Activated CD8-positive, alpha-beta memory T cell treated with anti-CD3 and anti-CD28 coated beads for 24 hours (primary cell): ENCODE measurements at places on chromosomes 12 and 14.

DNA sequence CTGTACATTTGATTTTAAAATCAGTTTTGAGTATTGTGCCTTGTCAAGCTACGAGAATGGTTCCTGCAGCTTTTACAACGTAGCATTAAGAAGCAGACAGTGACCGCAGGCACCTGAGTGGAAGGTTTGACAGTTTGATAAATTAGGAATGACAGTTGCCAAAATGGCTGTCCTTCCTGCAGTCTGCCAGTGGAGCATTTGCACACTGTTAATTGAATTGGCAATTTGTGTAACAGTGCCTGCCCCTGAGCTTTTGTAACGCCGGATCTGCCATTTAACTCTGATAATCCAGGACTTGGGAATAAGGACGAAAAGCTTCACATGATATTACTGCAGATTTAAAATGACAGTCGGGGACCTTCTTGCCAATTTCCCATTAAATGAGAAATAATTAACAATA is 385.3 kb downstream of the NPAS3 start:
- DNase-seq: no peak

DNA sequence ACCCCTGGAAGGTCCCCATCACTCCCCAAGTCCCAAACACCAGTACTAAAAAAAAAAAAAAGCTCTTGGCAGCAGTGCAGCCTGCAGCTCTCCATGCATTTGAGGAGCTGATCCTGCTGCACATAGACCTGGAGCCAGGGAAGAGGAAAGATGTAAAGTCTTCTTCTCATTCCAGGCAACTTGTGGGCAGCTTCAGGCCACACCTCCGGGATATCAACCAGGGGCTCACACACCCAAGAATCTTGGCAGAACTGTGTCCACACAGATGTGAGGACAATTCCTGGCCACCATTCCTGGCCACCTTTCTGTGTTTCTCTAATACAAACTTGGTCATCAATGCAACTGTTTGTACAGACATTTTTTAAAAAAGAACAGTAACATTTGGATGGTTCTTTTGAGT is 72.7 kb downstream of the TMEM132C start:
- no peak for DNase-seq

DNA sequence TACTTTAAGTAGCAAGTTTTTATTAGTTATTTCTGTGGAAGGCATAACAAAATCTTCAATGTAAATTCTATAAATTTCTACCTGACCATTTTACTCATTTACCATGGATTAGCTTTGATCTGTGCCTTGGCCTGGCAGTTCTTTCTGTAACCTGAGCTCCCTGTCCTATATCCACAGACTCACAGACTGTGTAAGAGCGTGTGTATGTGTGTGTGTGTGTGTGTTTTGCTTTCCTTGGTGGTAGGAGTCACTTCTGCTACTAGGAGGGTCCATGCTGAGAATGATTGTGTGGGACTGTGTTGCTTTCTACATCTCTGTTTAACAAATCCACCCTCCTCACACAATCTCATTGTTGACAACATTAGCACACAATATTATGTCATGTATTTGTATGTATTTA is 221.2 kb upstream of the PELI2 start:
- no peak for DNase-seq

GRCh38 chr12:118237052-118237665 is 101.2 kb downstream of the PEBP1 start:
- no peak for DNase-seq

GRCh38 chr14:22837750-22838538 is 1.6 kb downstream of the MMP14 start:
- no peak for DNase-seq

- no peak for DNase-seq
These were observed 56.4 kb upstream of the ATP2A2 start for GRCh38 chr12:110224379-110225304.

GRCh38 chr12:57086493-57087009 is 2.4 kb upstream of the NAB2 start:
- peak; percentile 78 for DNase-seq

DNA sequence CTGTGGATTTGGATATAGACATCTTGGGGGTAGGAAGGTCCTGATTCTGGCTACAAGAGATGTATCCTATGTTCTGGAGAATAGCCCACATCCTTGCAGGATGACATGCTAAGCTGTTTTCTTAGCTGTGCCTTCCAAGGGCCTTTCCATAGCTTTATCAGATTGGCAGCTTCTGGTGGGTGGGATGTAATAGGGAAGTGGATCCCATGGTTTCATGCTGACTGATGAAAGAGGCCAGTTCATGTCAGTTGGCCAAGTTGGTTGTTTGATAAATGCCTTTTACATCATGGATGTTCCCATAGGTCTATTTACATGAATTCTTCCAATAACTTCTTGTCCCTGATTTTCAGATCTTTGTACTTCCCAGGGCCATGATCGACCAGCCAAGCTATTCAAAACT is 169.1 kb upstream of the RMST start:
- no peak for DNase-seq

DNA sequence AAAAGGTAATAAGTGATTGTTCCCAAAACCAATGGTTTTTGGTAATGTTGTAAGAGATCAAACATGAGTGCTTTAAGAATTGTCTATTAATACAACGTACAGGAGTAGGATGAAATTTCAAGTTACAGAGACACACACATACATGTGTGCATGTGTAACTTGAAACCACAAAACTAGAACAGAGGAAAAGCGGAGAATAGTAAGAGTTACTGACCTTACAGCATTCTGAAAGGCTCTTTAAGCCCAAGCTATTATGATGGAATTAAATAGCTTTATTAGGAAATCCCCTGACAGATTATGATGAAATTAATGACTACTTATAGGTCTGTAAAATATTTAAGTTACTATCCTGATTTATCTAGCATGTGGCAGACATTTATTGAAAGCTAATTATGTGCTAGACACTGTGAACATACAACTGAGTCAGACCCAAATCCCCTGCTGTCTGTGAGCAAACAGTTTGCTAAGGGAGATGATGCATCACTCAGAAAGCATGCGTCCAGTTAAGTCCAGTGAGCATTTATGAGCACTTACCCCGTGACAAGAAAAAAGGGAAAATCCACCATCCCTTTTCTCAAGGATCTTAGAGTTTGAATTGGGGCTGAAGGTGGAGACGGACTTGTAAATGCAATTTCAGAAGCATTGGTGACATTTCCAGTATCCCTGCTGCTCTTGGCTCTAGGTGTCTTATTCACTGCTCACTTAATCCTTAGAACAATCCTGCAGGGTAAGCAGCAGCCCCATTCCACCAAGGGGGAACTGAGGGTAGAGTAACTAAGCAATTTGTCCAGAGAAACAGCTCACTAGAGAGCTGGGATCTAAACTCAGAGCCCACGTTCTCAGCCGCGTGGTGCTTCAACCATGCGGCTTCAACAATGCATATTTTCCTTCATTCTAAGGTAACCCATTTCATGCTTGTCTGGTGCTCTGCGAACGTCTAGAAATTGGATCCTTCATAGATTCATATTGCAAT is 117.4 kb downstream of the EML1 start:
- DNase-seq: no peak

DNA sequence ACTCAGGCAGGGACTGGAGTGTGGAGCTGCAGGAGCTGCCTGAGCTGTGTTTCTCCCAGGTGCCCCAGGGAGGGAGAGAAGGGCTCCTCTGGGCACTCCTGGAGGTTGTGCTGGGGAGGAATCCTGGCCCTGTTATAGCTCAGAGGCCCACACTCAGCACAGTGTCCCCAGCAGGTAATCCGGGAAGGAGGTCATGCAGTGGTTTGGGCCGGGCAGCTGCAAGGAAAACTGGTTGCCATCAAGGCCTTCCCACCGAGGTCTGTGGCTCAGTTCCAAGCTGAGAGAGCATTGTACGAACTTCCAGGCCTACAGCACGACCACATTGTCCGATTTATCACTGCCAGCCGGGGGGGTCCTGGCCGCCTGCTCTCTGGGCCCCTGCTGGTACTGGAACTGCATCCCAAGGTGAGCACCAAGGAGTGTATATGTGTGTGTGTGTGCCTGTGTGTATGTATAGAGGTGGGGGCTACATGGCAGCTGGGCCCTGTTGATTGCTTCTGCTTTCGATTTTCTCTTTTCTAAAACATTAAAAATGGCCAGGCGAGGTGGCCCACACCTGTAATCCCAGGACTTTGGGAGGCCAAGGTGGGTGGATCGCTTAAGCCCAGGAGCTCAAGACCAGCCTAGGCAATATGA is 2.0 kb downstream of the AMHR2 start:
- DNase-seq: no peak

- no peak for DNase-seq
These were observed 76.2 kb downstream of the KIF26A start for GRCh38 chr14:104214431-104215218.

DNA sequence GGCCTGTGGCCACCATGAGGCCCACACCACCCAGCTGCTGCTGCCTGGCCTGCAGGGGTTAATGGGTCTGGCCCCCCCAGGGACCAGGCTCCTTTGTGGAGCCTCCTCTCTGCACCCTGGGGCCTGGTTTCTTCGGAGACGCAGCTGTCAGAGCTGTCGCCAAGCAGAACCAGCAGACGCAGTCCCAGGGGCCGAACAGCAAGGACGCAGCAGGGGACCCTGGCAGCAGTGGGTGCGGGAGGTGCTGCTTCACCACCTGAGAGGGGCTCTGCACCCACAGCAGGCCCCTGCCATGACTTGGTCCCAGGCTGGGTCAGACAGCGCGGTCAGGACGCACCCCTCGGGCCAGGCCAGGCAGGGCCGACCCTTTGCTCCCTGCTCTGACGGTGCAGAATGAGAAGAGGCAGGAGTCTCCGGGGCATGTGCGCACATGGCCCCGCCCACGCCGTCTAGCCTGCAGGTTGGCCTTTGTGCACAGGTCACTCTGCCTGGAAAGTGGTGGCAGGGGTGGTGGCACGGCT is 30.5 kb downstream of the JAG2 start:
- DNase-seq: no peak
